ENCODE measurements at places on chromosomes 4 and X. TPM values are rescaled to one million over a fixed set of nuclear protein-coding genes. Genes with fewer than 3 reads are reported as not detected.

Gene FAM9C
- not detected for total RNA-seq

Gene P2RY8
- not detected for total RNA-seq

Gene NRK
- total RNA-seq: 1.3 TPM

Gene STAP1
- total RNA-seq: not detected
